ENCODE measurements at places on chromosomes 5 and 9.

GRCh38 chr5:97454015-97454414 lies 271.0 kb upstream of the RIOK2 start:
- DNase-seq: no peak

- DNase-seq: no peak
Observed at GRCh38 chr9:134781591-134782302, 98.9 kb upstream of the FCN2 start.

GRCh38 chr5:158881091-158881880 lies 218.4 kb downstream of the EBF1 start:
- DNase-seq: no peak

DNA sequence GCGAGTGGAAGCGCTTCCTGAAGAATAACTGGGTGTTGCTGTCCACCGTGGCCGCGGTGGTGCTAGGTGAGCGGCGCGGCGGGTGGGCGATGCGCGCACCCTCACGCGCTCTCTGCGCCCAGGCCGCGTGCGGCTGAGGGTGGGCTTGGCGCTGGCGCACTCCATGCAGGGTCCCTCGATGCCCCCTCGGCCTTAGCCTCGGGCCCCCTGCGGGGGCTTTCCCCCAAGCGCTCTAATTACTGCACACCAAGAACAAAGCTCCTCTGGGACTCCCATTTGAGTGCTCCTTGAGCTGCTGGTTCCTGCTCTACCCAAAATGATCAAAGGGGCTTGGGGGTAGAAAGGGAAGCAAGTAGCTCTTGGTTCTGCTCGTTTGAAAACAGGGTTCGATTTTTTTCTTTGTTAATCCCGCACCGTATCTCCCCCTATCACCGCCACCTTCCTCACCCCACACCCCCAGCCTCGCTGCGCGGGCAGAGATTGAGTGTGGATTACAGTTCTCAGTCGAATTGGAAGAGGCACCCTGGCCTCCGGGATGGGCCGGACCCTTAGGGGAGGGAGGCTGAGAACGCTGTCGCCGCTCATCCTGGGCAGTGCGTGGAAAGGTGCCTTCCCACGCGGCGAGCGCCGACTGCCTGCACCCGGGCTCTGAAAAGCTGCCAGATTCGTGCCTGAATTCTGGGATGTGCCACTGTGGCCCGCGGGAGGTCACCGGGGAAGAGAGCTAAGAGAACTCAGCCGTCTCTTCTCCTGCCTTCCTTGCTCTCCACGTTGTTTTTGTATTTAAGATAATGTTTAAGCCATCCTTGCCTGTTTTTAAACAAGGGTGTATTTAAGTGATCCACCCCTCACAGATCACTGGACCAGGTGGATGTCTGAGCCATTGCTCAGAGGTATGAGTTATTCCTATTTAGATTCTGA lies 697 bp downstream of the SLC1A1 start:
- peak; percentile 46 for DNase-seq

DNA sequence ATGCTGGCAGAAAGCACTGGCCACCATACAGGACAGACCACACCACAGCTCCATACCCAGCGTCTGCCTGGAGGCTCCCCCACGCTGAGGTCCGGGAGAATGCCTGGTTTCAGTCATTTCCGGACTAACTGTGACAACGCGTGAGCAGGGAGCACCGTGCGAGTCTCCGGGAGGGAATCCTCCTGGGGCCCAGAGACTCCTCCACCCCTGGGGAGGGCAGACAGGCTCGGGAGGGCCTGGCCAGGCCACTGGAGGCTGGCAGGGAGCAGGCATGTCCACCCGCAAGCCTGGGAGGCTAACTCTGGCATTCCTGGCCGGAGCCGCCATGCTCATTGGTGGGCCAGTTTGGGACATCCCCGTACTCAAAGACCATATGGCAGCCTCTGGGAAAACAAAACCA lies 6.5 kb downstream of the BRD3OS start:
- no peak for DNase-seq

DNA sequence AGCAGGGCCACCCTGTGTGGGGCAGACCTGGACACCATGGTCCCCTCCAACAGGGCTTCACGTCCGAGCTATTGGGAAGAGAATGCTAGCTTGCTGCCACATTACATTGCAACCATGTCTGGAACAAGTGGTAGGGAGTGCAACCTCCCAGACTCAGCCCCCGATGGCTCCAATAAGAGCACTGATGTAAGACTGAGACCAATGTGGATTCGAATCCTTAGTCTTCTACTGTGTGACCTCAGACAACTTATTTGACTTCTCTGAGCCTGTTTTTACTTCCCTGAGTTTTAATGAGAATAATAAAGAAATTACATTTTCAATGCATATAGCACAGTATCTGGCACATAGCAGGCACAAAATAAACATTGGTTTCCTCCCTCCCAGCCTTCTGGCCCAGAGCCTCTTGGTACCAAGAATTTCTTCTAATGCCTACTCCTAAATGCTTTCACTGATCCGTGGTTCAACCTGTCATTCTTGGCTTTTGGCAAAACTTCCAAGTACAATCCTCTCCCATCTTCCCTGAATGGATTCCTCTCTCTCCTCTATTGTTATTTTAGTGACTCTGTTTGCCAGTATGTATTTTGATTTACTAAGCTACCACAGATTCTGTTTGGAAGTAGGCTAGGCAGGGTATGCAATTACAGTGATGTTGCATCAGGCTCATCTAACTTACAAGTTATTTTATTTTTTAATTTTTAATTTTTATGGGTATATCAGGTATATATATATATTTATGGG lies 34.6 kb upstream of the COL15A1 start:
- no peak for DNase-seq

DNA sequence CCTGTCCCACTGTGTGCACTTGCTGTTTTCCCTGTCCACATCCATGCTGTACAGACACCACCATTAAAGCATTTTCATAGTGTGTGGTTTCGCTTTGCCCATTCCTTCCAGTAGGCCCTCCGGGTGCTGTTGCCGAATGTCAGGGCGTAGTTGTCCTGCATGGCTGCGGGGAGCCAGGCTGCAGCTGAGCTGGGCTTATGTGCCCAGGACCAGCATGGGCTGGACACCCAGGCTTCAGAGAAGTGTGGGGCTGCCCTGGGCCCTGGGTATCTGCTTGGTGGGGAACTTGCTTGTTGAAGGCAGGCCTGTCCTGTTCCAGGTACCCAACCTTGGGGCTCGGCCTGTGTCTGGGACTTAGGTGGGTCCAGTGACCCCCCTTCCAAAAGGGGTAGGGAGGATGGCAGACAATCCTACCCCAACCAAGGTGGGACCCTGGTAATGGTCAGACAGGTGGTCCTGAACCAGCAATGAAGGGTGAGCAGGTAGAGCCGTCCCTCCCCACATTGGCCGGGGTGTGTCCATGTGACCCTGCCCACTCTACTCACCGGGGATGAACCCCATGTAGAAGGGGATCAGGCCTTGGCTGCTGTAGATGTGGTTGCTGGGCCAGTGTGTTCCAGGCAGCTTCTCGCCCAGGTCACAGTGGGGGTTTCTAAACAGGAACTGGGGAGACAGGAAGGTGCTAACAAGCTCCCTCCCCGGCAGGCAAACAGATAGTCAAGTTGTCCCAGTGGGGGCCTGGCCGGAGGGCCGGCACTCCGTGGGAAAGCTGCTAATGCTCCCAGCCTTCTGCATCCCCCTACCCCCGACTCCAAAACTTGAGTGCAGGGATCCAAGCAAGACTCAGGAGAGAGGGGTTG lies 2.8 kb downstream of the TUBB4B start:
- no peak for DNase-seq

- DNase-seq: no peak
Observed at GRCh38 chr9:120443489-120443888, 136.5 kb downstream of the CDK5RAP2 start.

DNA sequence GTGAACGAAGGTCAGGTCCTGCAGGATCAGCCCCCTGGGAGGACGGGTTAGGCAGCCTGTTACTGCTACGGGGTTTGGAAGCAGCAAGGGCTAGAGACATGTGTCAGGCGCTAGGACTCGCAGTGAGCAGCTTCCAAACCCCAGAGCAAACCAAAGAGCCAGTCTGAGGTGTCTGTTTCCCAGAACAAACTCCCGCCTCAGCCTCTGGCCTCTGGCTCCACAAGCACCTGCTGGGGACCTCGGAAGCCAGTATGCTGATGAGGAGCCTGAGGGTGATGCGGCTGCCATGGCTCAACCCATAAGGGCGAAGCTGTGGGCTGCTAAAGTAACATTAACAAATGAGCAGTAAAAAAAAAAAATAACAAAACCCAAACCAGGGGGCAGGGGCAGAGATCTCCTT lies 35.0 kb downstream of the PRRT1B start:
- peak; percentile 27 for DNase-seq

- no peak for DNase-seq
Observed at GRCh38 chr9:102842423-102842822, 152.7 kb upstream of the CYLC2 start.

GRCh38 chr5:4802044-4802443 lies 338.1 kb upstream of the ADAMTS16 start:
- no peak for DNase-seq

- DNase-seq: no peak
Observed at GRCh38 chr5:131389869-131390265, 126.0 kb downstream of the CDC42SE2 start.

GRCh38 chr9:121658166-121658565 lies 6.7 kb downstream of the DAB2IP start:
- no peak for DNase-seq

DNA sequence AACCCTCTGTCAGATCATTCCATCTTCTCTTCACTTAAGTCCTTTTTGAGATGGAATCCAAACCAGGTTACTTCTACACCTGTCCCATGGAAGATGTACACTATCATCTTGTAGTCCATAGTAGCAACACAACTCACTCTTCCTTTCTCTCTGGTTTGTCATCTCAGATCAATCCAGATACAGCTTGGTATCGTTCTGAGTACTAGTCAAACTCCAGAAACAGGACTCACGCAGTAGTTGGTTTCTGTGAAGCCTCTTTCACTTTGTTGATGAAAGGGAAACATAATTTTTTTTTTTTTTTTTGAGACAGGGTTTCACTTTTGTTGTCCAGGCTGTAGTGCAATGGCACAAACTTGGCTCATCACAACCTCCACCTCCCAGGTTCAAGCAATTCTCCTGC lies 484.0 kb downstream of the PRDM9 start:
- no peak for DNase-seq

DNA sequence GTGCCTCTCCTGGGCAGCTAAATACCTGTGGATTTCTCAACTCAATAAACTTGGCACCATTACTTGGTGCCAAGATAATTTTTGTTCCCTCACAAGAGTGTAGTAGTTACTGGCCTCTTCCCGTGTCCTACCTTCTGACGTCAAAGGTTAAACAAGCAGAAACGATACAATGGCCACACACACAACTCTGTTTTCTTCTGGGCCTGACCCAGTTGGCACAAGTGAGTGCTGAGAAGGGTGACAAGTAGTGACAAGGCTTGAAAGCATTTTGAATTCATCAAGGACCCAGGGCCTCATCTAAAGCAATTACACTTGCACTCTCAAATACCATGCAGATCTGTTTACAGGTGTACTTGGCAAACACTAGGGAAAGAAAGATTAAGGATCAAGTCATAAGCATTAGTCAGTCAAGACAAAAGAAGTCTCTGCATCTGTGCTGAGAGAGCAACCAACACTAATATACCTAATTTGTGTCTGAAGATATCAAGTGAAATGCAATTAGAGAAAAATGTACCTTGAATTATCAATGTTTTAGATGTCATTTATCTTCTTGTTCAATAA lies 30.8 kb downstream of the RASEF start:
- no peak for DNase-seq

- peak; percentile 89 for DNase-seq
Observed at GRCh38 chr9:129486756-129487657, 133.9 kb downstream of the C9orf50 start.

- no peak for DNase-seq
Observed at GRCh38 chr9:129649726-129650679, 8.1 kb upstream of the ASB6 start.

DNA sequence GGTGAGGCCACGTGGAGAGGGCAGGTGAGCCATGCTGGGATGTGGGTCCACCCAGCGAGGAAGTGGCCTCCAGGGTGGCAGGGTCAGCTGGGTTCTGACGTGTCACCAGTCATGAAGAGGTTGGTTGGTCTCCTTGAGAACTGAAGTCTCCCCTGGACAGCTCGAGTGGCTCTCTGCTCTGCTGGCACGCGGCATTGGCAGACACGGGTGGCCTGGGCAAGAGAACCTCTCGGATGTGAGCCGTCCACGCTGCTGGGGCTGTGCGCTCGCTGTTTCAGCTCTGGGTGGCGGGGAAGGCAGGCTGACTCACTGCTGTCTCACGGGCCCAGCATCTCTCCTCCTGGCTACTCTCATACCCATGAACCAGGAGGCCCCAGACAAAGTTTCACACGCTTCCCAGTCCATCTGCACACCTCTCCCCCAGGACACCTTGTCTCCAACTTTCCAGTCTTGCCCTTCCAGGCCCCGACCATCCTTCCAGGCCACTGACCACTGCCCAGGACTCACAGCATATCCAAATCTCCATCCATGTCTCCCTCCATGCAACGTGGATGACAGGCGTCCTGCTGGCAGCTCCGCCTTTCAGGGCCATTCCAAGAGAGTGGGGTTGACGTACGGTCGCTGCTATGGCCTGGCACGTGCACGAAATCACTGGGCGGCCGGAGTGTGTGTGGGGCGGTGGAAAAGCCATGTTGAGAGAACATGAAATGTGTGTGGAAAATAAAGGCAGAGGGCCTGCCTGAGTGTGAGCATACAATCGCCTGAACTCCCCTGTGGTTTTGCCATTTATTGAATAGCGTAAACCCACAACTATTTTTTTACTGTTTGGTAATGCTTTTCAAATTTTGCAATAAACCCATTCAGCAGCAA lies 145.0 kb upstream of the COL5A1 start:
- DNase-seq: no peak

DNA sequence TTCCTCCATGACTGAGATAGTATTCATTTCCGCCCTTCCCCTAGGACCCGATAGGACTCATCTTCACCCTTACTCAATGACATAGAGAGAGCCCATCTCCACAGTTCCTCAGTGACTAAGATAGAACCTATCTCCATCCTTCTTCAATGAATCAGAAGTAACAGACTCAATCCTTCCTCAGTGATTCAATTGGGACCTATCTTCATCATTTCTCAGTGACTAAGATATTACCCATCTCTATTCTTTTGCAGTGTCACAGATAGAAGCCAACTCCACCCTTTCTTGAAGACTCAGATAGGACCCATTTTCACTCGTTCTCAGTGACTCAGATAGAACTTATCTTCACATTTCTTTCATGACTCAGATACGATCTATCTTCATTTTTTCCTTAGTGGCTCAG lies 164.6 kb downstream of the FBXO4 start:
- no peak for DNase-seq

DNA sequence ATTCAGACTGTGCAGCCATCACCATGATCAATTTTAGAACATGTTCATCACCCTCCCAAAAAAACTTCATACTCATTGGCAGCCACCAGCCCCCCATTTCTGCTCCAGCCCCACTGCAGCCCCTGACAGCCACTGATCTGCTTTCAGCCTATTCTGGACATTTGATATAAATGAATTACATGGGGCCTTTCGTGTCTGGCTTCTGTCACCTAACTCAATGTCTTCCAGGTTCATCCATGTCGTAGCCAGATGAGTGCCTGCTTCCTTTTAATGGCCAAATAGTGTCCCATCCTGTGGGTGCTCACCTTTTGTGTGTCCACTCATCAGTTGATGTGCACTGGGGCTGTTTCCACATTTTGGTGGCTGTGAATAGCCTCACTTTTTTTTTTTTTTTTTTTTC lies 63.5 kb downstream of the HMCN2 start:
- no peak for DNase-seq

- DNase-seq: no peak
Observed at GRCh38 chr5:143066556-143067281, 296.5 kb downstream of the ARHGAP26 start.

- peak; percentile 54 for DNase-seq
Observed at GRCh38 chr5:60287174-60287771, 393.7 kb upstream of the PDE4D start.
